ENCODE measurements at places on chromosomes 2 and 18. TPM values are rescaled to one million over a fixed set of nuclear protein-coding genes. Genes with fewer than 3 reads are reported as not detected.

Gene ALK
- not detected for total RNA-seq

Gene LYPD6
- 0.33 TPM for total RNA-seq

Gene CNDP1
- not detected for total RNA-seq

Gene TXNDC9
- 64.3 TPM for total RNA-seq

Gene SERPINB11
- total RNA-seq = not detected

Gene CNGA3
- total RNA-seq = not detected

Gene PDE11A
- 0.19 TPM for total RNA-seq

Gene SERPINB5
- 387 TPM for total RNA-seq

Gene TP53I3
- 75.3 TPM for total RNA-seq

GRCh38 chr2:26584191-26584590 lies 57.0 kb downstream of the CIB4 start:
- DNase-seq = no peak

DNA sequence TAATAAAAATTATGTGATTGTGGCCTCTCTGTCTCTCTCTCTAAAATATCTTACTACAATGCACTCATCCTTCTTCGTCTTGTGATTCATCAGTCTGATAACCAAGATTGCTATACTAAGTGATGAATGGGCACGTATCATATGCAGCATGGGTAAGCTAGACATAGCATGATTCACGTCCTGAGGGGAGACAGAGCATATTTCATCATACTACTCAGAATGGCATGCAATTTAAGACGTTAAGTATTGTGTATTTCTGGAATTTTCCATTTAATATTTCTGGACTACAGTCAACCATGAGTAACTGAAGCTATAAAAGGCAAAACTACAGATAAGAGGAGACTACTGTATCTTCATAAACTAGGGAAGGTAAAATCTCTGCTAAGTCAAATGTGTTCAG lies 97.0 kb upstream of the CD226 start:
- peak; percentile 98 for DNase-seq

- no peak for DNase-seq
Measured at GRCh38 chr2:63300835-63301234, 250.2 kb downstream of the OTX1 start.

GRCh38 chr2:38509314-38509946 lies 93.3 kb downstream of the HNRNPLL start:
- DNase-seq = peak; percentile 62

DNA sequence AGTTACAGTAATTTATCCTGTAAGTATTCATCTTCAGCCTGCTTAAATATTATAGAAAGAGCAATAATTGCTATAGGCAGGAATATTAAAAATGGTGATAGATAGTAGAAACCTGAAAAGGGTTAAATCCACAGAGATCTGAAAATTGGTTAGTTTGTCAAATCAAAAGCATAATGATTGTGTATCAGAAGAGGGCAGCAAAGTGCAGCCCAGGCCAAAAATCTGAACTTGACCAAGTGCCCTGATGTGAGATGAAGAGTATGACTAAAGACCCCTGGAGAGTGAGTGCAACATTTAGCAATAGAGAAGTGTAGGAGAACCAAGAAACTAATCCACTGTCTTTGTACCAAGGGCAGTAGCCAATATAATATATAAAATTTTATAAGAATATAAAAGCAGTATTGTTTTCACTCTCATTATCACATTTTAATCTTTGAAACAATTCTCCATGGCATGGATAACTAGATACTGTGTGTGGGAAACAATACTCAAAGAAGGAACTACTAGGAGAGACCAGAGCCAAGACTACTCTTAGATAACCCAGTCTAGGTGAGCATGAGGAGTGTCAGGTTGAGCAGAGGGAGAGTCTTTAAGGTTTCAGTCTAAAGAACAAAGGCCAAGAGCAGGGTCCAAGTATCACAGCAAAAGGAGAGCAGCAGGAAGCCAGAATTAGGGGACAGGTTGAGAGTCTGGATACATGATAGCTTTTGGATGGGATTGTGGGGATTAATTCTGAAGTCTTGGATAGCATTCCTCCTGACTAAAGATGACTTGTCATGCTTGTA lies 148.7 kb downstream of the CALCRL start:
- no peak for DNase-seq

DNA sequence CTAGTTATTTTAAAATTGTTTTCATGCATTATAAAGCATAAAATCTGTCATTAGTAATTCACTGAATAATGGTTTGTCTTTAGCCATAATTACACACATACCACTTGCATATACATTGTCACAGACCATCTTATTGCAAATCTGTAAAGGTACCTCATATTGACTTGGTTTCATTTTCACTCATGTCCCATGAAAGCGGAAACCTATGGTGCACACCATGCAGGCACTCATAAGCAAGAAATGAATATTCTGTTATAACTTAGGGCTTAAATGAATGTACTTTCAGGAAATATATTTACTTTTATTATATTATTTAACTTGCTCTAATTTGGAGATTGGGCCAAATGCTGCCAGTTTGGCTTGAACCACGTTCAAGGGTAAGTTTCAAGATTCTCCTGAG lies 29.2 kb upstream of the STK17B start:
- no peak for DNase-seq

- no peak for DNase-seq
Measured at GRCh38 chr2:57093020-57093419, 909.2 kb downstream of the CCDC85A start.

DNA sequence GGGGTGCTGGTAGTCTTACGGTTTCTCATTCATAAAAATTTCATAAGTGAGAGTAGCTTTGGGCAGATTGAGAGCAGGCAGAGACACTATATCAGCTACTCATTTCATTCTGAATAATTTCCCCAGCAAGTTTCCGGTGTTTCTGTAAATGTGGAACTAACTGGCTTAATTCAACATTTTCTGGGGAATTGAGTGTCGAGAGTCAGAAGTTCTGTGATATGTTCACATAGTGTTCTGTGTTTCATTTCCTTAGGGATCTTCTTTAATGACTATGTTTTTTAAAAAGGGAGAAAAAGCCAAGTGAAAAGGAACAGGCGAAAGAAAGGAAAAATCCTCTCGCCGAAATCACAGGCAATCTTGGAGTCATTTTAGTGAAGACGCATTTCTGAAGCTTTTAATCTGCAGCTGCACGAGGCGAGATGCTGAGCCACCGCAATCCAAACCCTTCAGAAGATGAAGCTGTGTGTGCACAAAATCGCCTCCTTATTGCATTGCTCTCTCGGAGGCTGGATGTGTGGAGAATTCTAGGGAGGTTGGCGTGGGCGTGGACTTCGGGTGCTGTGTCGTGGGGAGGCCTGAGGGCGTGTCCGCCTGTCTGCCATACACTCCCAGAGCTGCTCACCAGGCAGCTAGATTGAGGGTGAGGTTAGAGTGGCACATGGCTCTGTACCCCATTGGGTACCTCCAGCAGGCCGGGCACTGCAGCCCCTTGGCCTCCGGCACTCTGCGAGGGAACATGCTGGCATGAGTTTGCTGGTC lies 38.4 kb upstream of the HDAC4 start:
- no peak for DNase-seq

DNA sequence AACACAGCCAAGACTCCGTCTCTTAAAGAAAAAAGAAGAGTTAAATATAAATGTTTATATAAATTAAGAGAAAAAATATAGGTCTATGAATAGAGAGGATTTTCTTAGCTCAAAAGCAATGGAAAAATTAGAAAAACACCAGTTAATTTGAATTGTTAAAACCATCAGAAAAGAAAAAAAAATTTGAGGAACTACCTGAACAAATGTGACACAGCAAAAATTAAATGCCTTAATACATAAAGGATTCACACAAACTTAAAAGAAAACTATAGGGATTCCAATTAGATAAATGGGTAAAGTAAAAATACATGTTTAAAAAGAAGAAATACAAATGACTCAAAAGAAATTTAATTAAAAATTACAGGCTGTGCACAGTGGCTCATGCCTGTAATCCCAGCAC lies 147.9 kb upstream of the DNMT3A start:
- no peak for DNase-seq

GRCh38 chr2:225207043-225207442 lies 164.8 kb upstream of the DOCK10 start:
- no peak for DNase-seq

GRCh38 chr2:101002562-101003277 lies 631 bp downstream of the RPL31 start:
- DNase-seq = peak; percentile 8

DNA sequence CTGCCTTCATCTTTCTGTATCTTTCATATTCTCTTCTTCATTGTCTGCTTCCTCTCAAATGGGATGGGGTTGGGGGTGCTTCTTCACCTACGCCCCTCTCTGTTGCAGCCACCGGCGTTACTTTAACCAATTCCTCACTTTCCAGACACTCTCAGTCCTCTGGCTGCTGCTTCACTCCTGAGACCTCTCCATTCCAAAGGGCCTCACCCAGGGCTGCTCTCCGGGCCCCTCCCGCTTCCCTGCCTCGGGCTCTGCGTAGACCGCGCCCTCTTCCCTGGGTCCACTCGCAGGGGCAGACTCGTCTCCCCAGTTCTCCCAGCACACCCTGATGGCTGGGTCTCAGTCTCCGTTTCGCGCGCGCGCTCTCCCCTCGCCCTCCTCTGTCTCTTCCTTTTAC lies 926 bp downstream of the SERPINB8 start:
- peak; percentile 79 for DNase-seq

DNA sequence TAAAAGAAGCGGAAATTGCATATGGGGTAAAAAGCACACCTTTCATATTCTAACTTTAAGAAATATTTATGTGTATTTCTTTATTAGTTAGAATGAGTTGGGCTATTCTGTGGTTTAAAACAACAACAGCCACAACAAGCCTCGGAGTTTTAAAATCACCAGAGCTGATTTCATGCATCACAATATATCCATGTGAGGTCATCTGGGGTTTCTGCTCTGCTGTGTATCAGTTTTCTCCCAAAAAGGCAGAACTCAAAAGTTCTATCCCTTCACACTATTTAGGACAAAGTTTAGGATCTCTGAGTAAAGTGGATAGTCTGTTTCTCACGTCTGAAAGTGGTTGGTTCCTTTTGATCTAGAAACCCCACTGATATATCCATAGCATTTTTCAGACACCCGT lies 601.5 kb upstream of the GCFC2 start:
- no peak for DNase-seq

GRCh38 chr2:197092431-197092830 lies 165.9 kb upstream of the PGAP1 start:
- no peak for DNase-seq

GRCh38 chr2:925309-925708 lies 25.3 kb upstream of the SNTG2 start:
- no peak for DNase-seq
